ENCODE measurements at places on chromosomes 7 and 10.

GRCh38 chr10:101646364-101646763 lies 48.6 kb downstream of the FBXW4 start:
- DNase-seq = no peak

GRCh38 chr10:101536800-101537199 lies 51.3 kb downstream of the POLL start:
- DNase-seq = peak; percentile 56

- peak; percentile 32 for DNase-seq
These were observed 55.3 kb downstream of the C7orf25 start for GRCh38 chr7:42856605-42856987.

- DNase-seq = peak; percentile 90
These were observed 219.3 kb downstream of the JAZF1 start for GRCh38 chr7:27961255-27961654.

DNA sequence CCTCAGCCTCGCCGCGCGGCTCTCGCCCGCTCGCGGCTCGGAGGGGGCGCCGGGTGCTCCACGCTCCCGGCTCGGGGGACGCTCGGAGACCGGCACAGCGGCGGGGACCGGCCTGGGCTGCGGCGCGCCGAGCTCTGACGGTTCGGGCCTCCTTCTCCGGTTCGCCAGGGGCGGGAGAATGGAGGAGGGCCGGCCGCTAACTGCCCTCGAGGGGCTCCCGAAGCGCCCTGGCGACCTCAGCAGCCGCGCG lies 232 bp upstream of the GRID1 start:
- peak; percentile 18 for DNase-seq

DNA sequence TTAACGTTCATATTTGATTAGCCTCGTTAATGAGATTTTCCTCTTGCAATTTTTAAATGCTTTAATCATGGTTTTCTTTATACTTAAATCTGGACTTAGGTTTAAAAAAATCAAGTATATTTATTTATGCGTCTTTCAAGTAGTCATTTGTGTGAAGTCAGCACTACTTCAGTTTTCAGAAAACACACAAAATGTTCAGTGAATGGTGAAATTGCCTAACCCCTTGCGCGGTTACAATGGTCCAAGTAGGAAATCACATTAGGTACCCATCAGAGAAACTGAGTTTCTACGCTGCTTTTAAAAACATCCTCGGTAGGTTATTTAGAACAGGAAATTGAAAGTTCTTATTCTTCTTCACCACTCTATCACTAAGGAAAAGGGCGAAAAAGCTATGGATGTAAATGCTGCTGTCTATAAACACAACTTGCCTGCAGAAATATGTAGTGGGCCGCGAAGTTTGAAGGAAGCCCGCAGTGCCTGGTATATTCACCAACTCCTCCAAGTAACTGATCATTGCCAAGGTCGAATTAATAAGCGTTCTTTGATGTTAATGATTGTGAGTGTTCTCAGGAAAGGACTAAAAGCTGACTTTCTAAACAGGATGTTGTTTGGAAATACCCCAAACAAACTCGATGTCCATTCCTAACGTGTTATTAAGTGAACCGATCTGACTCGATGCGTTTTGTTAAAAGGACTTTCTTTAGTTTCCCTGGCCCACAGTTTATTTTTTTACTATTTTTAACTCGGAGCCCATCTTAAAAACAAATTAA lies 1.0 kb downstream of the SYPL1 start:
- peak; percentile 59 for DNase-seq

DNA sequence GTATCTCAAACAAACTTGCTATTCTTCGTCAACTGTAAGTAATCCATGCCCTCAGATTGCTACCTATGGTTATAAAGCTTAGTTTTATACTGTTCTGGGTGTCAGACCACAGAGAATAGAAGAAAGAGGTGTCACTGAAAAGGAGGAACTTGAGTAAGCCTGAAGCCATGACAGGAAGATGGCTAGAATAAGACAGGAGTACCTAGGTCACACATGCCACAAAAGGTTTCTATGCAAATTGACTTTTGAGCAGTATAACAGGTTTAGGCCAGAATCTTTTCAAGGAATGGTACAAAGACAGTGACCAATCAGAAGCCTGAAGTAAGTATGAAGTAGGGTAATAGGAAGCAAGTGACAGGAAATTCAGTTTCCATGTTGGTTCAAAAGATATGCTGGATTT lies 23.5 kb downstream of the FBXW4 start:
- no peak for DNase-seq

DNA sequence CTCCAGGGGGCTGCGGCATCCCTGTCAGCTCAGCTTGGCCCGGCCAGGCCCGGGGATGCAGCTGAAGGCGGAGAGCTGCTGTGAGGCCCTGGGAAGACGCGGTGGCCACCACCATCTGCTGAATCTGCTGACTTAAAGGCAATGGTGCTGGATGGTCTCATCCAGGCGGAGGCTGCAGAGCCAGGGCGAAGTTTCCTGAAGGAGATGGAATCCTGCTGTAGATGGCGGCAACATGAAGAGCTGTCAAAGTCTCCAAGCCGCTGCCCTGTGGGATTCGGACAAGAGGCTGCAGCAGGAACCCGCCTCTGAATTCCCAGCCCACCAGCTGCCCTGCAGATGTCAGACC lies 200.1 kb downstream of the PTPRN2 start:
- no peak for DNase-seq

- DNase-seq = no peak
These were observed 17.1 kb downstream of the PNLIPRP2 start for GRCh38 chr10:116637830-116638229.

DNA sequence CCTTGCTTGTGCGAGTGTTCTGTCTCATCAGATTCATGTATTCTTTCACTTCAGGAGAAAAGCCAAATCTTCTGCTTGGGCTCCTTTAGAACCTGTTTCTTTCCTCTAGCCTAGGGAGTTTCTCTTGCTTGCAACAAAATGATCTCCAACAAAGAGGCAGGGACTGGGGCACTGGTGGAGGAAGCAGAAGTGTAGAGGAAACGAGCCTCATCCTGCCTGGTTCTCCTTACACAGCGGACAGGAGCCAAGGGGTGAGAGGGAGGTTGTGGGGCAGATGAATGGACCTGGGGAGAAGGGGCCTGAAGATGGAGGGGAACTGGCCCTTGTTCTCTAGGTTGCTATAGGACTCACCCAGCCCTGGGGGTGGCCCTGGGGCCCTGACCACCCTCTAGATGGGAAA lies 141.1 kb downstream of the PKD1L1 start:
- no peak for DNase-seq

DNA sequence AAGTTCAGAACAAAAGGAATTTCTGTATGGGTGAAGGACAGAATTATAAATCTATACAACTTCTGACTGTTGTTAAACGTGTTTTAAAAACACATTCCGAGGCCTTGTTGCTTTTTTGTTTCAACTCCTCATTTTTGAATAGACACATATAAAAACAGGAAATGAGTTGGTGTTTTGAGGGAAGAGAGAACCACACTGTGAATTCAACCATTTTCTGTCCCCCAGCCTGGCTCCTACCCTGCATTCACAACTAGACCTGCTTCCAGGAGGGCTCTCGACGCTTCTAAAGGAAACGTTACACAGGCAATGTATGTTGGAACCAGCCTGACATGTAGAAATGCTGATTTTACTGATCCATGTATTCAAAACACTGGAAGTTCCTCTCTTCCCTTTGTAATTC lies 76.5 kb downstream of the OR13A1 start:
- no peak for DNase-seq

DNA sequence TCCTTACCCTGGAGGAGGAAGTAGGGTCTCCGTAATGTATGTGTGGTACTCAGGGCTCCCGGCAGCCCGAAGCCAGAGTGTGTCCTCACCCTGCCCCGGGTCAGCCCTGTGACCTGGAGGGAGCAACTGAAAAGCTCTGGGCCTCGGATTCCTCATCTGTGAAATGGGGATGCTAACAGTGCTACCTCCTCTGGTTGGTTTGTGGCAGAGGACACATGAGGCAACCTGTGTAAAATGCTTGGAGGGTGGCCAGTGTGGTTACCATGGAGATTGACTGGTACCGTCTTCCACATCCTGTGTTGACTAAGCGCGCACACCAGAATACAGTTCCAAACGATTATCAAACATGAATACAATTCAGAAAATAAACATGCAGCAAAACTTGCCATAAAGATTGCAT lies 163.8 kb upstream of the KLF6 start:
- DNase-seq = no peak

GRCh38 chr7:2001601-2002442 lies 230.9 kb downstream of the MAD1L1 start:
- DNase-seq = no peak

GRCh38 chr7:80449836-80450235 lies 62.0 kb downstream of the GNAT3 start:
- DNase-seq = no peak

GRCh38 chr10:79061441-79062315 lies 7.1 kb upstream of the ZMIZ1 start:
- DNase-seq = no peak

DNA sequence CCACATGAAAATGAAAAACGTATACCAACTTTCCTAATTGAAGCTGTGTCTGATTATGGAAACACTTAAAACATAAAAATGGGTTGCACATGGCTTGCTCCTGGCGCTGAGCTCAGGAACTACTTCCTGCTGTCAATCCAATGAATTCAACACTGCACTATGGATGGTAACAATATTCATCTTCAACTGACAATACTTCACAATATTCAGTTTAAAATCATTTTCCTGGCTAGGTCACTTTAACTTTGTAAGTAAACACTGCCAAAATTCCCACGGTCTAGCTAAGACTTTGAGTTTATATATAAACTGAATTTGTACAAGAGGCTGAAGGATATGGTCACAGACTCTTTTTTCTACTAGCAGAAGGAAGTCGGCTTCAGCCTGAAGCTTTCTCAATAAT lies 556.9 kb downstream of the TNS3 start:
- DNase-seq = no peak

DNA sequence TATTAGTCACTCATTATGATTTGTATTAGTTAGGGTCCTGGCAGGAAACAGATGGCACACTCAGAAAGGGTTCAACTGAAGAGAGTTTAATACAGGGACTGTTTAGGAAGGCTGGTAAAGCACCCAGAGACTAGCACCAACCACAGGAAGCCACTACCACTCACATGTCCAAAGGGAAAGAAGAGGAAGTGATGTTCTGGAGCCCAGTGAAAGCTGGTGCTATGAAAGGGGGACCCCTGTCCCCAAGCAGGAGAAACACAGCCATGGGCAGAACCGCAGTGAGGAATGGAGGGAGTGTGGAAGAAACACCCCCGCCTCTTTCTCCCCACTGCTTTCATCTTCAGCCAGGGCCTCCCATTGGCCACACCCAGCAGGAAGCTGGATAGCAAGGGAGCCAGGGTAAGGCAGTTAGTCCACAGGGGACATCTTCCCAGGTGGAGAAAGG lies 3.2 kb upstream of the VSIR start:
- DNase-seq = no peak

GRCh38 chr10:102289840-102290239 lies 44.5 kb downstream of the GBF1 start:
- no peak for DNase-seq

DNA sequence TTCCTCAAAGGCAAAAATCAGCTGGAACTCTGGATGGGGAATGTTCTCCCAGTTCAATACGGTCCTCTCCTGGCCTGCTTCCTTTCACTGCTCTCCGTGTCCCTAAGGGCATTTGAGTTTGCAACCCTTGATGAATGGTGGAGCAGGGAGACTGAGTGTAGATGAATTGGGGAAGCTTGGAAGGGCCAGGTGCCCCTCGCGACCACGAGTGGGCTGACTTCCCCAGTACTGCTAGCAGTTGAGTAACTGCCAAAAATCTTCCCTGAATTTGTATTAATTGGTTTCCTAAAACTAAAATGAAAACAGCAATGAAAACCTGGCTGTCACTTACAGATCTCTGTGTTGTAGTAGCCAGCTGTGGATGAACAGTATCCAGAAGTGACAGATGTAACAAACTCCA lies 13.6 kb downstream of the IRF5 start:
- no peak for DNase-seq

GRCh38 chr10:110398419-110399105 lies 93.8 kb upstream of the SMNDC1 start:
- DNase-seq = peak; percentile 99

DNA sequence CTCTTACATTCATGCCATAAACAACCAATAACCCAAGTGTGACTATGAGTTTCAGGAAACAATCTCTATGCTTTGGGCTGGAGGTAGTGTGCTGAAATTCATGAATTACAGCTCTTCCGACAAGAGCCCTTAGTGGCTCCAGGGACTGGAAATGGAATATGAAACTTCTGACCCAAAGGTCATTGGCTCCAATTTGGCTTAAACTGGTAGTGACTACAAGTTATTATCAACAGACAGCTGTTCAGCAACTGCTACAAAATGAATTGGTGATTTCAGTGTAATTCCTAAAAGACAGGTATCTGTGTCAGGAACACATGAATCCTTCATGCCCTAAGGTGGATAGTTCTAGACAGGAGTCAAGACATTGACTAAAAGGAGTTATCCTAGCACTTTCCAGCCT lies 745.4 kb downstream of the PHTF2 start:
- no peak for DNase-seq

DNA sequence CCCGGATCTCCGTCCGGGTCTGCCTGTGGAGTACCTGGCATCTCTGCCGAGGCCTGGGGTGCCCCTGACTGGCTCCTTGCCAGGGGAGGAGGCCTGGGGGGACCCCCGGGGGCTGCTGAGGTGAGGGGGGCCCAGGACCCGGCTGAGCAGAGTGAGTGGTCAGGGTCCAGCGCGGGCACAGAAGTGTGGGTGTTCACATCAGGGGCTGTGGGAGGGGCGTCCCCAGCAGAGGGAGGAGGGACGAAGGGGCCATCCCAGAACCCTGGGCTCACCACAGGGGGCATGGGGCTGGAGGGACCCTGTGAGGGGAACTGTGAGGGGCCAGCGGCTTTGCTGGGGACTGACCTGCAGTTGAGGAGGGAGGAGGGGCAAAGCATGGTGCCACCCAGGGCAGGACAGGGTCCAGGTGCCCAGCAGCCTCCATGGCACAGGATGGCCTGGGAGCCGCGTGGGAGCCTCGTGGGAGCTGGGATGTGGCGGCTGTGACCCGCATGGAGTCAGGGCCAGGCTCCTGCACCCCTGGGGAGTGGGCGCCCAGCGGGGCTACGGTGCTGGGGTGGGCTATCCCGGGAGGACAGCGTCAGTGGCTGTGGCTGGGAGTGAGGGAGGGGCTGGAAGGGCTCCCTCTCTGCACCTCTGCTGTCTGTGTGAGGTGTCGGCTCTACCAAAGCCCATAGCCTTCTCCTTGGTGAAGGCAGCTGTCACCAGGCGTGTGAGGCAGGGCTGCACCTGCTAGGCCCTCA lies 91.2 kb downstream of the DNAJB6 start:
- no peak for DNase-seq

DNA sequence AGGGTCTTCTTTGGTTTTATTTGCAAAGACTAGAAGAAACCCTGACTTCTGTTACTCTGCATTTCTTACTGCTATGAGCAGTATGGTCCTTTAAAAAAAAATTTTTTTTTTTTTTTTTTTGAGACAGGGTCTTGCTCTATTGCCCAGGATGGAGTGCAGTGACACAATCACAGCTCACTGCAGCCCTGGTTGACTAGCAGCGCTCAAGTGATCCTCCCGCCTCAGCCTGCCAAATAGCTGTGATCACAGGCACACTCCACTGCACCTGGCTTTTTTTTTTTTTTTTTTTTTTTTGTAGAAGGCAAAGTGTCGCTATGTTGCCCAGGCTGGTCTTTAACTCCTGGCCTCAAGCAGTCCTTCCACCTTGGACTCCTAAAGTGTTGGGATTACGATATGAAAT lies 17.4 kb downstream of the CNNM2 start:
- DNase-seq = no peak

Measured in GM23248 (cell line).